ENCODE measurements at places on chromosomes 6 and 20.

DNA sequence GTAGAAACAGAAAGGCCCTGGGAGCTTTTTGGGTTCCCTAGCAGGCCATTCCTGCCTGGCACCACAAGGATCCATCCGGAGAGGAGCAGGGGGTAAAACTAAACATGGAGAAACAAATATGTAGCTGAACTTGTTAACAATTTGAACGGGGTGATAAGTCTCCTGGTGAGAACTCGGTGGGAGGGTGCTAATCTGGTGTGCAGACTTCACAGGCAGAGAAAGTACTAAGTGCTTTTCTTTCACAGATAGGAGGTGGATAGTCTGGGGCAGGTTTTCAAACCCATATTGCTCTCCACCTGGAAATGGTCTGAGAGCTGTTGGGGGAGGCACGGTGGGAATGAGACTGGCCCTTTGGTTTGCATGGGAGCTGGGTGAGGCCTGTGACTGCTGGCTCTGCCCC, 196.3 kb upstream of the FUT9 start:
- no peak for DNase-seq

- DNase-seq: no peak
These were observed 14.8 kb downstream of the SEMG2 start for GRCh38 chr20:45235995-45236394.

GRCh38 chr6:390914-391558, 516 bp upstream of the IRF4 start:
- DNase-seq: no peak

GRCh38 chr20:9276966-9277468, 208.1 kb downstream of the PLCB4 start:
- no peak for DNase-seq

DNA sequence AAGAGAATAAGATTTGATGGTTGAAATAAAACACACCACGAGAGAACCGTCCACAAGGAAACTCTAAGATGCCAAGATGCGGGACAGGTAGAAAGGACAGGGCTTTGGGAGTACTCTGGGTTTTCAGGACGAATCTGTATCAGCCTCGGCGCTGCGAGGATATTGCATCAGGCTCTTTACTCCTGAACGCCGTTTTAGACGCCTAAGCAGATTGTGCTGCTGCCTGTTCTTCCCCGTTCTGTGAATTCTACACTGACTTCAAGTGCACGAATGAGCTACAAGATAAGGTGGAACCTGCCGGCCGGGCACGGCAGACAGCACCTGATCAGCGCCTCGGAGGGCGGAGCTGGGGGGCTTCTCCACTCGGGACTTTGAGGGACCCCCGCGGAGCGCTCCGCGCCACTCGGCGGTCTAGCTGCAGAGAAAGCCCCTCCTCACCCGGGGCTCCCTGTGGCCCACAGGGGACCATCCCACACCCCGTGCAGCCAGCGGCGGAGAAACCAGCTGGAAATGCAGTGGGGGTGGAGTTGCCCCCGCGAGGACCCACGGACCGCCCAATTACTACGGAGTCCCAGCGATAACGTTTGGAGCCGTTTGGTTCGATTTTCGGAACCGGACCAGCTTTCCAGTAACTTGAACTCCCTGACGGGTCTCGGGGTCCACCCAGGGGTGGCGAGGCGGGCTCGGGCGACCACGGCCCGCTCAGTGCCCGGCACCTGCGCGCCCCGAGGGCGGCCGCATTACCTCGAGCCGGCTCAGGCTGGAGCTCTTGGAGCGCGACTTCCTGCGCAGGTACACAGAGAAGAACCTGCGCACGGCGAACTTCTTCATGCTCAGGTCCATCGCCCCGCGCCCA, 646 bp downstream of the RPS6KA2 start:
- DNase-seq: no peak

DNA sequence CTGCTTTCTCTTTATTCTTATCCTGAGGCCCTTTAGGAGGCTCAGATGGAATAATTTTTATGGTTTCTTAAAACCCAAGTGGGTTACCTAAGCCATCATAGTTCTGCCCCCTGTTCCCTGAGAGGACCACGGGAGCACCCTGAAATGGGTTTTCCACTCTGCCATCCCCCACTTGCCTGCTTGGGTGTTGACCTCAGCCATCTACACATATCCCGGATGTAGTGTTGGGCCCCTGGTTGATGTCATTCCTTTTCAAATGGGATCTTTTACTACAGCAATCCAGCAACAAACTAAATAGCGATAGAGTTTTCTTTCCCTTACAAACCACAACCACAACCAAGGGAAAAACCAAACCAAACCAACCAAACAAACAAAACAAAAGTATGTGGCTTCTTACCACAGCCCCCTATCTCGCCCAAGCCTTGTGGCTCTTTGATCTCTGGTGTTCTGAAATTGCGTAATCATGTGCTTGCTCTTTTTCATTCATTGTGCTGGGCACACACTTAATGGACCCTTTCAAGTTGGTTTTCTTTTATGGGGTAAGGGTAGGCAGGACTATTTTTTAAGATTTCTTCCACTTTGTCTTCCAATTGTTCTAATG, 154.9 kb downstream of the ESR1 start:
- no peak for DNase-seq

DNA sequence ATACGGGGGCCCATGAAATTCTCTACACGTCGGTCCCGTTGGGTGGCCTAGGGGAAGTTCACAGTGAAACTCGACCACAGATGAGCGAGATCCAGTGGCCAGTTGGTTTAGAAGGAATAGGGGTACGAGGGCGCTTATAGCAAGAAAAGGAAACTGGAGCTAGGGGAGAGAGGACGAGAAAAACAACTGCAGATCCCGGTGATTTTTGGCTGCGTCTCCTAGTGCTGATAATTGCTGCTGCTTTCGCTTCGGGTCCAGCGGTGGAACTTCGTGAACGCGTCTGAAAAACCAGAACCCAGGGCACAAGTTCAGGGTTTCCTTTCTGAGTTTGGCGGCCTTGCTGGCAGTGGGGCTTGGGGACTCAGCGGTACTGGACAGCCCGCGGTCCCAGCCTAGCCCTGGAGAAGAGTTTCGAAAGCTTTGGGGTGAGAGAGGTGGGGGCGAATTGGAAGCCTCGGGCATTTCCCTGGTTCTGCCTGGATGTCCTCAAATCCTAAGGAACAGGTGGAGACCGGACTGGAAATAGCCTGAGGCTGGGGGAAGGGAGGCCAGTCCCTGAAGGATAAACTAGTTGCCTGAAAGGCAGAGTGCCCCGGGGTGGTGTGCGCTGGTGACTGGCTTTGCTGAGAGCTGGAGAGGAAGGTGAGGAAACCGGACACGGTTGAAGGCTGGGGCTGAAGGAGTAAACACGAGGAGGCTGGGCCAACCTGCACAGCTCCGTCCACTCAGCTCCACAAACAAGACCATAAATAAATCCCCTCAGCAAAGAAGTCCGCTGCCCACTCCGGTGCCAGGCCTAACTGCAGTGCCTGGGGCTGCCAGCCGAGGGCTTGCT, 793 bp downstream of the GMPR start:
- DNase-seq: no peak

- no peak for DNase-seq
These were observed 88.1 kb downstream of the AKAP7 start for GRCh38 chr6:131223416-131223815.

- DNase-seq: no peak
These were observed 41.3 kb upstream of the B3GAT2 start for GRCh38 chr6:70998148-70998547.

DNA sequence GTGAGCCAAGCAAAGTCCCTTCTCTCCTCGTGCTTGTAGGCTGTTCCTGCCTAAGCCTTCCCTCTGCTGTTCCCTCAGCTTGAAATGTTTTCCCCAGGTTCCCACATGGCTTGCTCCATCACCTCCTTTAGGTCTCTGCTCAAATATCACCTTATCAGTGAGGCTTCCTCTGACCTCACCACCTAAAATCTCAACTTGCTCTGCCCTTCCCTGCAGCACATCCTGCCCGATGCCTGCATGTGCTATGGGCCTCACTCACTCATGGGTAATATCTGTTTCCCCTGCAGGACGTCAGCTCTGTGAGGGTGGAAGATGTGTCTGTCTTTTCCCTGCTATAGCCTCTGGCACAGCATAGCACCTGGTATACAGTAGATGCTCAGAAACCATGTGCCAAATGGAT, 29.9 kb upstream of the FKBP1A start:
- DNase-seq: no peak

DNA sequence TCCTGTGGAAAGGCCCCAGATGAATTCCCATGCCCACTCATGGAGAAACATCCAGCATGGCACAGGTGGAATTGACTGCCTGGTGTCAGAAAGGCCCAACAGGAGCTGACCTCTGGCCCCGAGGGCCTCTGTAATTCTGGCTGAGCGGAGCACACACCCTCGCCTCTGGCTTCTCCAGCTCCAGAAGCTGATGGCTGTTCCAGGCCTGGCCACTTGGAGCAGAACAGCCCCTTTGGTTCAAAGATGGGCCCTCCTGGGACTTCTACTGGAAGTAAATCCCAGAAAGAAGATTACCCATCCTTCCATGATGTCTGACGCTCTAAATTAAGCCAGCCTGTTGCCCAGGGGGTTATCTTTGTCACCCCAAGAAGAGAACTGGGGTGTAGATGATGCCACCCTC, 275.1 kb upstream of the CDH4 start:
- DNase-seq: no peak

GRCh38 chr6:44054721-44055559, 72.3 kb downstream of the MRPL14 start:
- DNase-seq: no peak

DNA sequence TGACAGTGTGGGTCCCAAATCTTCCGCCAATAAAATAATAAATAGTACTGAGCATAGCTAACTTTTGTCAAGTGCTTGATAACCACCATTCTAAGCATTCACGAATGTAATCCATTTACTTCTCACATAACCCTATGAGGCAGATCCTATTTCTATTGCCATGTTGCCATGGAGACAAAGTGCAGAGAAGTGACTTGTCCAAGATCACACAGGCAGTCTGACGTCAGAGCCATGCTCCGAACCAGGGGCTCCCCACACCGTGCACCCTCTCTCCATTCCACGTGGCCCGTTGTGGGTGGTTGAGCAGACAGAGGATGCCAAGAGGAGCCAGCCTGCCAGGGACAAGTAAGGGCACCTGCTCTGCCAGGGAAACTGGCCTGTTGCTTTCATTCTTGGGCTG, 38.9 kb downstream of the CDH22 start:
- no peak for DNase-seq

- peak; percentile 85 for DNase-seq
These were observed 51.4 kb upstream of the SAYSD1 start for GRCh38 chr6:39166189-39166911.

- DNase-seq: no peak
These were observed 87.5 kb downstream of the HDGFL1 start for GRCh38 chr6:22656706-22657351.

GRCh38 chr6:105771313-105771970, 314.7 kb upstream of the PRDM1 start:
- no peak for DNase-seq

GRCh38 chr6:10033223-10033829, 381.5 kb downstream of the TFAP2A start:
- no peak for DNase-seq

- no peak for DNase-seq
These were observed 671.8 kb downstream of the QKI start for GRCh38 chr6:164086076-164086887.

DNA sequence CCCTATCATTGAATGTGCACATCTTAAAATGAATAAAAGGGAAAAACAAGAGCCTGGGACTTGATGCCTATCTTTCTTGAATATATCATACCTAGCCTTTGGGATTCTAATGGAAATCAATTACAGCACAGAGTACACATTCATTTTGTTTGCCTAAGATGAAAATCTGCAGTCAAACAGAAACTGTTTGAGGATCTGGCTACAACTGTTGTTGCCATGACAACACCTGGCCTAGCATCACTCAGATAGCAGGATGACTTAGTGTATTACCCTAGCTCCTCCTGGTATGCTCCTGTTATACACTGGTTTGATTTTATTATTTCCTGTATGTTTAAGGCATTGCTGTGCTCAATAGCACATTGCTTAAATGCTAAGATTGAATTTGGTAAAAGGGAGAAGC, 71.5 kb upstream of the LAMP5 start:
- DNase-seq: no peak

DNA sequence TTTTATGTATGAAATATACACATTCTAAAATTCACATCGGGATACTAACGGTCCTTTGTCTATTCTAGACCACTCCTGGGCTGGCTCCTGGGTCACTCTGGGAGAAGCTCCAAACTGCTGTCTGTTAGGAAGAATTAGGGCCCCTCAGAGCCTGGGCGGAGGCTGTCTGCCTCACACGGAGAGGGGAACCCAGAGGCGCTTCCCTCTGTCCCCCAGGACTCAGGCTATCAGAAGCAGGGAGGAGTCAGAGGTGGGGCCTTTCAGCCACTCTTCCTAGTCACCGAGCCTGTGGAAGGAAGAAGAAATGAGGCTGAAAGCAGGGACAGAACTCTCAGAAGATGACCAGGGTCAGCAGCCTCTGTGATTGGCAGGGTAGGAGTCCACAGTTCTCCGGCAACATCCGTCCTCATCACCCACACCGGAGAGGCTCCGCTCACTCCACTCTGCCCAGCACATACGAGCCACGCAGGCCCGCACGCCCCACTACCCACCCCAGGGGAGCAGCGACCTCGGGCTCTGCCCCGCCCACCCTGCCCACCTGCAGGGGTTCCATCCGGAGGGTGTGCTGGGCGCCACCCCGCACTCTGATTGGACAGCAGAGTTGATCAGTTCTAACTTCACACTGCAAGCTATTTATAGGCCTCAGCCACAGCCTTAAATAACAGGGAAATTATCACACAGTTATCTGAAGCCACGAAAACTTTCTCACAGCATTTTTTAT, 182.1 kb upstream of the AFDN start:
- no peak for DNase-seq

DNA sequence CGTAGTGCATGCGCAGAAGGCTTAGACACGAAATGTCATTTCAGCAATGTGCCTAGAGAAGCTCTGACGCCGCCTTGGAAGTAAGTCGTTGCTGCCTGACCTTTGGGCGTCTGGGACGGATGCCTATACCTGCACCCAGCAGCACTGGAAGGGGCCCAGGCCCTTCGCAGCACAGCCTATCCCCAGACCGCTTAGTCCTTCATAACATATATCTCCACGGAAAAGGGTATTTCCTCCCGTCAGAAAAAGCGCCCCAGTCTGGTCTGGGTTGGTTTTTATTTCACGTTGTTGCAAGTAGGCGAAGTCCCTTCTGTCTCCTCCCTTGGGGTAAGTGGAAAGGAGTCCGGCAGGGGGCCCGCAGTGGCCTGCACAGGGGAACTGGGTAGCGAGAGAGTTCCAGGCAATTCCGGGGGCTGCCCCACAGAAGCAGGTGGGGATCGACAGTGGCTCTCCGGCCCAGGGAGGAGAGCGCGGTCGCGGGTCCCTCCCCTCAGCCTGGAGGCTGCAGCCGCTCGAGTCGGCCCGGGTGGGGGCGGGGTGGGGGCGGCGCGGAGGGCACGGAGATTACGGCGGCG, 559 bp upstream of the EYA4 start:
- peak; percentile 9 for DNase-seq

DNA sequence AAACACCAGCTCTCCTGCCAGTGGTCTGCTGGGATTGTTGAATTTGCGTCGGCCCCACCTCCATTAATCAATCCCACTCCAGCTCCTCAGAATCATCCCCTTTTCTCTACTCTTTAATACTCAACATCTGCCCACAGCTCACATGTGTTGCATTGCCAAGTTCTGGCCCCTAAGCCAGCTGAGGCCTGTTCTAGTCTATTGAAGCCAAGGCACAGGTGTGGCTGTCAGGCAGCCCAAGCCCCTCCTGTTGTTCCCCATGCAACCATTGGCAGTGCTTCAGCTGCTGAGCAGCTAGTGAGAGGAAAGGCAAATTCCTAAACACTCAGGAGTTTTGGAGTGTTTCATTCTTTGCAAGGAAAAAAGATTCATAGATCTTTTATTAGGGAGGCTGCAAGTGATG, 128.0 kb upstream of the NT5E start:
- DNase-seq: no peak

- DNase-seq: no peak
These were observed 18.0 kb downstream of the SRSF3 start for GRCh38 chr6:36612101-36612625.

- no peak for DNase-seq
These were observed 45.0 kb upstream of the OPRM1 start for GRCh38 chr6:153994004-153994403.

All from thymus (tissue), 14 donors.